Iris pigment epithelial cell (primary cell): ENCODE measurements at places on chromosomes 1 and 21.

DNA sequence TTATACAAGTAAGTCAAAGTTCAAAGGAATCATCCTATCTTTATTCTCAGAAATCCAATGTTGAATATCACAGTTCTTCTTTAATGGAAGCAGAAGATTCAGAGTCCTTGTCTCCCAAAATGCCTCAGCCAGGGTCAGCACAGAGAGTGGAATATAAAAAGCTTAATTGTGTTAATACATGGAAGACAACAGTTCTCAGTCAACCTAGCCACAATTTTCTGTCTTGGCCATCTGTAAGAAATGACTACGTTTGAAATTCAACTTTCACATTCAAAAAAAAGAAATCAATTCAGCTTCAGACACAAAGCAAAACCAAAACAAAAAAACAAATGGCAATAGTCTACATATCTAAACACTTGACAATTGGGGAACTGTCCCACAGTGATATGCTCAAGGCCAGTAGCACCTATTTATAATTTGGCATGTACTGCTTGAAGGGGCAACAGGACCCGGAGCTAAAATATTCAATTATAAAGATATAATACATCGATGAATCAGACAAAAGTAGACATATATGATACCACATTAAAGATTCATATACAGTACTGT, 27.3 kb upstream of the GLIS1 start:
- no peak for DNase-seq

DNA sequence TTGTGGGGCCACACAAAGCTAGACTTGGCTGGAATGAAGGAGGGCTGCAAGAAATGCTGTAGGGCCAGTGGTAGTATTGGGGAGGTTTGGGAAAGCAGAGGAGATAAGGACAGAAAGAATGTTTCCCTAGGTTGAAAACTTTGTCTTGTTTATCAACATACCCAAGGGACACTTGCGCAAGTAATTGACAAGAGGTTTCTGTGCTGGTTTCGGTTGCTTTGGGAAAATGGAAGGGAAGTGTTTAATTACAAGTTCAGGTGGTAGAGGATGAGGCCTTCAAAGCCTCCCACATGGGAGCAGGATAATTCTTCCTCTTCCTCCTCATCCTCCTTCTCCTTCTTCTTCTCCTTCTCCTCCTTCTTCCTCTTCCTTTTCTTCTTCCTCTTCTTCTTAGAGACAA, 182.1 kb upstream of the LMO4 start:
- DNase-seq, result no peak

DNA sequence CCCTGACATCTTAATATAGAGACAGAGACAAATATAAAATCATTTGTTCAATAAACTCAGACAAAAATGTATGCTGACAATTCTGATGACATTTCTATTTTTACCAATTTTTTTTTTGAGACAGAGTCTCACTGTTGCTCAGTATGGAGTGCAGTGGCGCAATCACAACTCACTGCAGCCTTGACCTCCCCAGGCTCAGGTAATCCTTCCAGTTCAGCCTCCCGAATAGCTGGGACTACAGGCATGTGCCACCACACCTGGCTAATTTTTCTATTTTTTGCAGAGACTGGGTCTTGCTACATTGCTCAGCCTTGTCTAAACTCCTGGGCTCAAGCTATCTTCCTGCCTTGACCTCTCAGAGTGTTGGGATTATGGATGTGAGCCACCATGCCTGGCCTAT, 13.6 kb upstream of the SIKE1 start:
- DNase-seq, result no peak

DNA sequence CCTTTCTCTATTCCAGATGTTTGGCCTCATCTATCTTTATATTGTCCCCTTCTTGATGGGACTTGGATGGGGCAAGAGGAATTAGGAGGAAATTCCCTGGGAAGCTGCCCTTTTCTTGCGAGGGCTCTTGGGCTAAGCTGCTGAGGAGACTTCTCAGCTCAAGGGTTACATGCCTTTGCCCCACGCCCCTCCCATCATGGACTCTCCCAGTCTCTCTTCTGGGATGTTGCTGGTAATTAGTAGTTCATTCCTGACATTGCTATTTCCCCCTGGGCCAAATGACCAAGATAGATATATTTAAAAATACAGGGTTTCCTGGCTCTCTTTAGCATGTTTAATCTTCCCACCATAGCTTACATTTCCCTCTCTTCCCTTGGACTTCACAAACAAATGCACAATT, 90.6 kb upstream of the RALGPS2 start:
- DNase-seq, result no peak

DNA sequence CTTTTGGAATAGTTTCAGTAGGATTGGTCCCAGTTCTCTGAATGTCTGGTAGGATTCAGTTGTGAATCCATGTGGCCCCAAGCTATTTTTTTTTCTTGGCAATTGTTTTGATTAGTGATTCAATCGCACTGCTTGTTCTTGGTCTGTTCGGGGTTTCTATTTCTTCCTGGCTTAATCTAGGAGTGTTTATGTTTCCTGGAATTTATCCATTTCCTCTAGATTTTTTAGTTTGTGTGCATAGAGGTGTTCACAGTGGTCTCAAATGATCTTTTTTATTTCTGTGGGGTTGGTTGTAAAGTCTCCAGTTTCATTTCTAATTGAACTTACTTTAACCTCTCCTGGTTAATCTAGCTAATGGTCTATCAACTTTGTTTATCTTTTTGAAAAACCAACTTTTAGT, 117.6 kb downstream of the NME7 start:
- peak; percentile 16 for DNase-seq

- peak; percentile 91 for DNase-seq
Observed at GRCh38 chr1:230768903-230769570, 21.8 kb downstream of the CAPN9 start.

- DNase-seq, result no peak
Observed at GRCh38 chr21:34883491-34884271, 165.4 kb downstream of the RUNX1 start.

DNA sequence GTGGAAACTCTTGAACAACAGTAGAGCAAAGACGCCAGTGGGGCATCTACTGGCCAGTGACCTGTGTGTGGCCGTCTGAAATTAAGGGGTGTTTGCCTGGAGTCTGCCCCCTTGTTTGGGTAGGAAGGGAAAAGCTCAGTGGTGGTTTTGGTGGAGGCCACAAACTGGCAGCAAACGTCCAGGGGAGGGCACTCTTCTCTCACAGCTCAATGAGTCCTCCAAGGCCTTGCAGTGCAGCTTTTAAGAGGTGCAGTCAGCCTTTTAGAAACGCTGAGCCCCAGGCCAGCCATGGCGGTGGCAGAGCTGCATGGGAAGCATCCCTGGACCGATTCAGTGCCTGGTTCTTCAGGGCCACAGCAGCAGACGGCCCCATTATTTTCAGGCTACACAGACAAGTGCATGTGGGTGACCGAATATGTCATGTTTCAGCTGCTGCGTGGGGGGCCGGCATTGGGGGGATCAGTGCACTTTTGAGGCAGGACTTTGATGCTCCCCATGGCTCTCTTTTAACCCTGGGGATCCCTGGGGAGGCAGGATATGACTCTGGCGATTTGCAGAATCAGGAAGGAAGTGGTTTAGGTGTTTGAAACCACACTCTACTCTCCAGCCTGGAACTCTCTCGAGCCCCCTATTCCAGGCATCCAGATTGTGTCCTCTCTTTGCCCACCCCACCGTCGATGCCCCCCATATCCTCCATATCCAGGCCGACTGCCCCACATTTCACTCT, 414.0 kb downstream of the PRDM2 start:
- peak; percentile 31 for DNase-seq

- DNase-seq, result no peak
Observed at GRCh38 chr1:210646258-210646616, 317.5 kb downstream of the HHAT start.

GRCh38 chr1:26910343-26911160, 3.2 kb downstream of the NR0B2 start:
- no peak for DNase-seq

DNA sequence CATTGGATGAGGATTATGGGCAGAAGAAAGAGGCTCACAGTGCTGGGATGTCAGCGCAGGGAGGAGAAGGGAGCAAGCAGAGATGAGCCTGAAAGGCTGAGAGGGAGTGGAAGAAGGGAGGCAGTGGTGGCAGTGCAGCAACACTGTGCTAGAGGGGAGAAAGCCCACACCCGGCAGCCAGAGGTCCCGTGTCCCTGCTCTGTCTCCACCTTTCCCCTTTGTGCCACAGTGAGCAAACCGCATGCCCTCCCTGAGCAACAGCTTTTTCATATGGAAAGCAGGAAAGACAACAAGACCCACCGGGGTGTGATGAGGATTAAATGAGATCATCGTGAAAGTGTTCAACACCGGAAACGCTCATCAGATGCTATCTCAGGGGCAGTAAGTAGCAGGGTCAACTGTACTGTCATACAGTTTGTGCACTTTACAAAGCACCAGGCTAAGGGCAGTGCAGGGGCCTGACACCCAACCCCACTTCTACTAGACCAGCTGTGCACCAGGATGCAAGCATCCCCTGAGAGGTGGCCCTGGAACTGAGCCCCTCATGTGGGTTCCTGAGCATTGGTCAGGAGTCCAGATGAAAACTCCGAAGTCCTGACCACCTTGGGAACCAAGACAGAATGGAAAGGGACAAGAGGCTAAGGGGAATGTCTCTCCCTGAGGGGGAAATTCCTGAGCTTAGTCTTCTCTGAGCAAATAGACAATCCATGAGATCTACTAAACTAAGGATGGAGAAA, 9.1 kb downstream of the NHLH1 start:
- DNase-seq, result peak; percentile 46

GRCh38 chr1:35577071-35577998, 4.2 kb downstream of the TFAP2E start:
- DNase-seq, result no peak

DNA sequence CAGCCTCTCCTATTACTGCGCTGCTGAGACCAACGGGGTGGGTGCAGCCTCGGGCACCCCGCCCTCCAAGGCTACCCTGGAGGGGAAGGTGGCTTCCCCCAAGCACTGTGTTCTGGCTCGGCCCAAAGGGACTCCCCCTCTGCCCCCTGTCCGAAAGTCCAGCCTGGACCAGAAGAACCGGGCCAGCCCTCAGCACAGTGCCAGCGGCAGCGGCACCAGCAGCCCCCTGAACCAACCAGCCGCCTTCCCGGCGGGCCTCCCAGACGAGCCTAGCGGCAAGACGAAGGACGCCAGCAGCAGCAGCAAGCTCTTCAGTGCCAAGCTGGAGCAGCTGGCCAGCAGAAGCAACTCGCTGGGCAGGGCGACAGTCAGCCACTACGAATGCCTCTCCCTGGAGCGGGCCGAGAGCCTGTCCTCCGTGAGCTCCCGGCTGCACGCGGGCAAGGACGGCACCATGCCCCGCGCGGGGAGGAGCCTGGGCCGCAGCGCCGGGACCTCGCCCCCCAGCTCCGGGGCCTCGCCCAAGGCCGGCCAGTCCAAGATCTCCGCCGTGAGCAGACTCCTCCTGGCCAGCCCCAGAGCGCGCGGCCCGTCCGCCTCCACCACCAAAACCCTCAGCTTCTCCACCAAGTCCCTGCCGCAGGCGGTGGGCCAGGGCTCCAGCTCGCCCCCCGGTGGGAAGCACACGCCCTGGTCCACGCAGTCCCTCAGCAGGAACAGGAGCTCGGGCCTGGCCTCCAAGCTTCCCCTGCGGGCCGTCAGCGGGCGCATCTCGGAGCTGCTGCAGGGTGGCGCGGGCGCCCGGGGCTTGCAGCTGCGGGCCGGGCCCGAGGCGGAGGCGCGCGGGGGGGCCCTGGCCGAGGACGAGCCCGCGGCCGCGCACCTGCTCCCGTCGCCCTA, 533.1 kb downstream of the KIF26B start:
- peak; percentile 40 for DNase-seq

GRCh38 chr21:40200126-40200525, 332.9 kb downstream of the PCP4 start:
- no peak for DNase-seq

- no peak for DNase-seq
Observed at GRCh38 chr1:90387805-90388204, 329.3 kb downstream of the BARHL2 start.

- DNase-seq, result no peak
Observed at GRCh38 chr1:167645625-167646414, 15.8 kb downstream of the RCSD1 start.

GRCh38 chr1:54274448-54274847, 74.5 kb downstream of the MRPL37 start:
- DNase-seq, result no peak

DNA sequence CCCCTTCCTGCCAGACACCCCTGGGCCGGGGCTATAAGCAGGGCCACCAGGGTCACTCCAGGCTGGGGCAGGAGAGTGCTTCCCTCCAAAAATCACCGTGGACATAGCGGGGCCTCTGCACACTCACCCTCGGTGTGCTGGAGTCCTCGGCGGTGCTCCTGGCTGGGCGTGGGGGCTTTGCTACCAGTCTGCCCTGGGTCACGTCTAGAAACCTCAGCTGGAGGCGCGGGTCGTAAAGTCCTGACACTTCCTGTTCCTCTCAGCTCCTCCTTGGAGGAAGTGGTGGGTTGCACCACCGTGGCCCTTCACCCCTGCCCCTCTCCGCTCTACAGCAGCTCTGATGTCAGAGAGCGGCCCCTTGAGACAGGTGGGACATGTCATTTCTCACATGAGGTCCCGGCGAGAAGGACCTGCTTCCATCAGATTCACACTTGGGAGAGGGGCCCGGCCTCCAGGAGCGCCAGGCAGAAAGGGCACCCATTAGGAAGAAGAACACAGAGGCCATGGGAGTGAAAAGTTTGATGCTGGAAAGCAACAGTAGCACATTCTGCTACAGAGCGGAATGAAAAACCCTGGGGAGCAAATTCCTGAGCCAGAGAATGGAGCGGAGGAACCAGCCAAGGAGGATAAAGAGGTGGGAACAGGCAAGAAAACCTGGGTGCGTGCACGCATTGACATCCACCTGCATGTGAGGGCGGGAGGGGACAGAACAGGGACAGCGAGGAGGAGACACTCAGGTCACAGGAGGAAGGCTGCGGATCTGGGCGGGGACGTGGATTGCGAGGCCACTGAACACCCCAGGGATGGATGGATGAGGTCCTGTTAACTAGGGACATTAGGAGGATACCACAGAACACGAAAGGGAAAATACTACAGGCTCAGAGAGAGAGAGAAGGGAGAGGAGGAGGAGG, at the start of gene ITGB2:
Gene ITGB2 (minus strand): TSS at position 206 of the 911 bp plus-strand sequence. CDS start 10,117 bp downstream, outside the sequence.
- DNase-seq, result no peak

DNA sequence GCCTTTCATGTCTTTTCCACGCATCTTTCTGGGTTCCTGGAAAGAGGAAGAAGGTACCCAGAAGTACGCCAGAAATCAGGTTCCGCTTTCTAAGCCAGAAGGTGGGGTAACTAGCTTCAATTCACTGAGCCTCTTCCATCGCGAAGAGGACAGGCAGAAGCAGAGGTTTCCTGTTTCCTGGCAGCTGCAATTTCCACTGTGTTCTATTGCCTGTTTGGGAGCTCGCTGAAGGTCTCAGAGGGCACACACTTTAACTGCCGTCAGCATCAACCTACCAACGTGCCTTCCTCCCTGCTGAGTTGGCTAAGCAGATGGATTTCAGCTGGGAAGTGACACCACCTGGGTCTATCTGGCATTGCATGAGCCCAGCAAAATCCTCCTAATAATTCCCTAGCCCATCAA, 10.0 kb downstream of the NCF2 start:
- DNase-seq, result no peak
